ENCODE measurements at places on chromosomes 1 and 21. TPM values are rescaled to one million over a fixed set of nuclear protein-coding genes. Genes with fewer than 3 reads are reported as not detected.

GRCh38 chr1:68188060-68188538 is 44.2 kb downstream of the WLS start:
- DNase-seq, result no peak

The PPFIA4 gene
- 3.9 TPM for total RNA-seq

The ZNF670 gene
- total RNA-seq, result 12.8 TPM

DNA sequence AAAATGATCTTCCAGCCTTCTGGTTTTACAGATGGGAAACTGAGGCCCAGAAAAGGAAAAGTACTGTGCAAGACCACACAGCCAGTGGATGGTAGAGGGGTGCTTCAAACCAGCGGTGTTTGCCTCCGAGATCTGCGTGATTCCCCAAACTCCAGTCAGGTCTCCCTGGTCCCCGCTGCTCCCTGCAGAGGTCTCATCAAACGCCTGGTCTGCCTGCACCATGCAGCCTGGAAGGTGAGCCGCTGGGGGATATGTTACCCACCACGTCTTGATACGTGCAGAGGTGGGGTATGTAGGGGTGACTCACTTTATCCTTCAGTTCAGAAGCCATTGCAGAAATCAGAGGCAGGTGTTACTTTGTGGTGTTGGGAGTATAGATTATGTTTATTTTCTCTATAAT is 56.3 kb downstream of the MYOM3 start:
- no peak for DNase-seq

- DNase-seq, result no peak
Observed at GRCh38 chr1:202951437-202951836, 6.7 kb downstream of the ADIPOR1 start.

GRCh38 chr1:156836041-156836654 is 19.5 kb upstream of the SH2D2A start:
- DNase-seq, result no peak

DNA sequence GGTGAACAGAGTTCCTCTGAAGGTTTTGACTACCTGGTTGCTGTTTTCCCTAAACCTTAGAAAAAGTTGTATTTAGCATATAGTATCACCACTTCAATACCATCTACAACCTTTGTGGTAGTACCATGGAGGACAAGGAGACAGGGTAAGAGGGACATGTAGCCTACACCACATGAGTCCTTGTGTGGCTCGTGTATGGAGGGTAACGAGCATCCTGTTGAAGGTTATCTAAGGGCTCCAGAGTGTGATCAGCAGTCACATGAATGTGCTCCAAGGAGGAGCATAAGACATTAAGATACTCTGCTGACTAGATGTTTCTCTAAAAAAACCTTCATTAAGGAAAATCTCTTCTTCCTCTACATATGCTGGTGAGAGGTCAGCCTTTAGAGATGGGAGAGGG is 67.3 kb downstream of the VCAM1 start:
- no peak for DNase-seq

GRCh38 chr1:157380523-157380922 is 171.8 kb downstream of the FCRL5 start:
- no peak for DNase-seq

DNA sequence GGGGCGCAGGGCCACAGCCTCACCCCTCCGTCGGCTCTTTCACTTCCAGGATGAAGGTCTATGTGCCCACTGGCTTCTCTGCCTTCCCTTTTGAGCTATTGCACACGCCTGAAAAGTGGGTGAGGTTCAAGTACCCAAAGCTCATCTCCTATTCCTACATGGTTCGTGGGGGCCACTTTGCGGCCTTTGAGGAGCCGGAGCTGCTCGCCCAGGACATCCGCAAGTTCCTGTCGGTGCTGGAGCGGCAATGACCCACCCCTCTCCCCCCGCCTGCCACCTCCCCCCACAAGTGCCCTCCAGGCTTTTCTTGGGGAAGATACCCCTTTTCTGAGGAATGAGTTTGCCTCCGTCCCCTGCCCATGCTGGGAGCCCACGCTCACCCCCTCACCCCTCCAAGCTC is 35.2 kb downstream of the EPHX1 start:
- DNase-seq, result no peak

DNA sequence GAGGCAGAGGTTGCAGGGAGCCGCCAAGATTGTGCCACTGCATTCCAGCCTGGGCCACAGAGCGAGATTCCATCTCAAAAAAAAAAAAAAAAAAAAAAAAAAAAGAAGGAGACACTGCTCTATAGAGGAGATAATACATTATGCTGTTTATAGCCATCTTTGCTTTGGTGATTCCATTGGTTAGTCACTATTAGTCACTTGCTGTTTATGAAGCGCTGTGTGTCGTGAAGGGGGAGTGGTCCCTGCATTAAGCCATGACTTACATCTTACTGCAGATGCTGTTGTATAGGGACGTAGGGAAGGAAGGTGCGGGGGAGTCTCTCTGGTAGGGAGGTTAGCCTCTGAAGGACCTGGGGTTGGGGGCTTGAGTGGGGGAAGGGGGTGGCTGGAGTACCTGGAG is 48.3 kb downstream of the HUNK start:
- no peak for DNase-seq

The ASAP3 gene
- total RNA-seq, result 25.9 TPM

DNA sequence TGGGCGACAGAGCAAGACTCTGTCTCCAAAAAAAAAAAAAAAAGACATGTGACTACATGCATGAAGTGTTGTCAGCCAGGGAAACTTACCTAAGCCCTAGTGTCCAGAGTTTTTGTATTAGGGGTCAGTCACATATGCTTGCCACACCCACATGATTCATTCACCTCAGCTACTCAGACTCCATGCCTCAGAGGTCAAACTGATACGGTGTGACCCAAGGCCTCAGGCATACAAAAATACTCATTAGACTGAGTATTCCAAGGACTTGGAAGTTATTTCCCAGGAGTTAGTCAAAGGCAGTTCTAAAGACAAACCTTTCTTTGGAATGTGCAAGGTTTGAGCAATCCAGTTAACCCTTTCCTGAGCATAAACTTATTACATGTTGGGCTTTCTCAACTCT is 6.3 kb upstream of the TRIM33 start:
- DNase-seq, result no peak

- DNase-seq, result no peak
Observed at GRCh38 chr1:186155594-186155993, 219.5 kb downstream of the TPR start.

- no peak for DNase-seq
Observed at GRCh38 chr1:45767035-45767434, 16.6 kb upstream of the IPP start.

DNA sequence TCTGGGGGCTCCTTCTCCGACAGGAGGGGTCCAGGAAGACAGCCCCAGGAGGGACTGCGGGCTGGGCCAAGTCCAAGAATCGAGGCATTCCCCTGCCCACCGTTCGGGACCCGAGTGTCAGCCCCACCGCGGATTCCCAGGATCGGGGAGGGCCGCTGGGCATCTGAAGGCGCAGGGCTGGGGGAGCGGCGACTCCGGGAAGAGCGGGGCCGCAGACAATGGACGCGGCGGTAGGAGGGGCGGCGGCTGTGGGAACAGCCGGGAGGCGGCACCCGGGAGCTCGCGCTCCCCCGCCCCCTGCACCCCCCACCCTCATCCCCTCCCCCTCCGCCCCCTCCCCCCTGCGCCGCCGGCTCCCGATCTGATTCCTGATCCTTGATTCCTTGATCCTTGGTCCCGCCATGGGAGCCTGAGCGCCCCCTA is at the start of gene VANGL2:
TSS of gene VANGL2 (plus strand) at position 342 of the 423 bp plus-strand sequence. CDS start 15,274 bp downstream, outside the sequence.
- peak; percentile 89 for DNase-seq

DNA sequence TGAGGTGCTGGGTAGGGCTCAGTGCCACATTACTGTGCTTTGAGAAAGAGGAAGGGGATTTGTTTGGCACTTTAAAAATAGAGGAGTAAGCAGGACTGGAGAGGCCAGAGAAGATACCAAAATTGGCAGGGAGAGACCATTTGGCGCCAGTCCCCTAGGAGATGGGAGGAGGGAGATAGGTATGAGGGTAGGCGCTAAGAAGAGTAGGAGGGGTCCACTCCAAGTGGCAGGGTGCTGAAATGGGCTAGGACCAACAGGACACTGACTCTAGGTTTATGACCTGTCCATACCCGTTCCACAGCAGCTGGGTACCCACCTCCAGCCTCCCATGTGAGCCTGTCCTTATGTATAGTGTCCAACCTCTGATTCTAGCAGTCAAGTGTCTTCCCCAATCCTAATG is 1.0 kb upstream of the CRTC2 start:
- DNase-seq, result no peak

- DNase-seq, result no peak
Observed at GRCh38 chr1:13604176-13604575, 20.5 kb downstream of the PDPN start.

The SEC16B gene
- 0.70 TPM for total RNA-seq

DNA sequence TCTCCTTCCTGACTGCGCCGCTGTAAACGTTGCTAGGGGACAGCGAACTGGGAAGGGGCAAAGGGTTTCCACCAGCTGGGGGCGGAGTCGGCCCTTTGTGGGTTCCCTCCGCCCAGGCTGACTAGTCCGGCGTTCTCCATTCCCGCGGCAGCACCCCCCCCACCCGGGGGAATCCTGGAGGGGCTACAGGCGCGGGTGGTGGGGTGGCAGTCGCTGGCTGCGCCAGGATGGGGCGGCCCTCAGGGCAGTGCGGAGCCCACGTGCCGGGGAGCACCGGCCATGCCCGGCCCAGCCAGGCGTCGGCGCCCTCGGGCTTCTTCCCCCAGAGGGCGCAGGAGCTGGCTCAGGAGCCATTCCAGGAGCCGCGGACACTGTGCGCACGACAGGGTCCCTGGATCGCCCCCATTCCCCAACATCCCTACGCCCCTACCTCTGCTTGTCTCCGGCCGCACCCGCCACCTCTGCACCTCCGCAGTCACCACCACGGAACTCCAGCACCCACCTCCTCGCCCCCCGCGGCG is 476 bp downstream of the BATF3 start:
- peak; percentile 84 for DNase-seq

- DNase-seq, result no peak
Observed at GRCh38 chr21:45352621-45353139, 52.3 kb upstream of the COL18A1 start.

GRCh38 chr21:43269440-43269839 is 100.6 kb downstream of the CRYAA start:
- peak; percentile 69 for DNase-seq

- no peak for DNase-seq
Observed at GRCh38 chr1:94934551-94934950, 7.6 kb upstream of the CNN3 start.

All from H9 (cell line).